ENCODE measurements at places on chromosomes 12 and 14.
A peak's percentile ranks its signal among the peaks of the same experiment; 100 is the strongest.

GRCh38 chr12:64243809-64244208, 21.7 kb upstream of the KICS2 start:
- no peaks in the 10 kb centered on the region for H3K4me1 ChIP-seq
- no peak overlapping the region for H3K4me3 ChIP-seq

DNA sequence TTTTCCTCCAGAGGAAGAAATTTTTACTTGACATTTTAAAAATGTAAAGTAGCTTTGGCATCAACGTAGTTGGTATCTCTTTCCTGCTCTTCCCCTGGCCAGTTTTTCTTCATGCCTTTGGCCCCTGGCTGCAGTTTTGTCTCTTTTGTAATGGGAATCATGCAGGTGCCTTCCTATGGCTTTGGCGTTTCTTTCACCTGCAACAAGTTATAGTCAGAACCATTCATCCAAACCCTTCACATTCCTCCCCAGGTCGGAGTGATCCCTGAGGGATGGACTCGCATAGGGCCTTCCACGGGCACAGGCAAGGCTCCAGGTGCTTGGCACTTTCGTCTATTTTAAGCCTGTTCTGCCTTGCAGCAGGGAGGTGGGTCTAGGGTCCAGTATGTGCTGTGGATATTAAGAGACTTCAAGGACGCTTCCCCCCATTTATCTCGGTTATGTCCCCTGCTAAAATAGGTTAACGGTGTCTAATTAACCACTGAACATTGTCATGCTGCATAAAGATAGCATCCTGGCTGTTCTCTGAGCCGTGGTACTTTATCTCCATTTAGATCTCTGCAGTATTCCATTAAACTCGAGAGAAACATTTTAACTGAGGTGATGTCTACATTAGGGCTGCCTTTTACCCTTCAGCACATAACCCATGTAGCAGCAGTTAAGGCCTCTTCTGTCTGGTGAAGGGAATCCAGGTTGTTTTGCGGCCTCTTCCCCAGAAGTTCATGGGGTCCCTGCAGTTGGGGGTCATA, 66.3 kb downstream of the IFT43 start:
- H3K27ac ChIP-seq = no peak overlapping the region
- H3K36me3 ChIP-seq = no peaks in the 10 kb centered on the region
- no peak overlapping the region for H3K4me3 ChIP-seq
- no peaks in the 10 kb centered on the region for H3K4me1 ChIP-seq
- DNase-seq = no peak
- H3K27me3 ChIP-seq = no peaks in the 10 kb centered on the region

- H3K36me3 ChIP-seq = no peaks in the 10 kb centered on the region
- H3K4me1 ChIP-seq = no peaks in the 10 kb centered on the region
- no peak for DNase-seq
- H3K27me3 ChIP-seq = no peaks in the 10 kb centered on the region
- no peak overlapping the region for H3K4me3 ChIP-seq
These were observed 37.0 kb upstream of the PPFIBP1 start for GRCh38 chr12:27486961-27487360.

DNA sequence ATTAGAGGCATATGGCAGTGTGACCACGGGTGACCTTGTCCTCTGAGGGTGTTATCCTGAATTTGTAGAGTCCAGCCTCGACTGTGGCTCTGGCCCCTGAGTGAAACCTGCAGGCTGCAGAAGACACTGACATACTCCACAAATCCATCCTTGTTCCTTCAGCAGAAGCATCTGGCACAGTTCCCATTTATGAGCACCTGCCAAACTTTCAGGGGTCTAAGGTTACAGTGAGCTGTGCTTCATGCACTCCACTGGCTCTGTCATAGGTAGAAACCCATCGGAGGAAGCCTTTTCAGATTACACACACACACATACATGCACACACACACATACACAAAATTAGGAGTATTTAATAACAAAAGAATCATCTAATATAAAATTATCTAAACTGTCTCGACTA, 13.6 kb upstream of the NUAK1 start:
- no peaks in the 10 kb centered on the region for H3K4me1 ChIP-seq
- no peak for DNase-seq
- H3K36me3 ChIP-seq = no peaks in the 10 kb centered on the region
- no peaks in the 10 kb centered on the region for H3K27me3 ChIP-seq
- no peak overlapping the region for H3K4me3 ChIP-seq

GRCh38 chr12:54352022-54352531, 12.2 kb downstream of the GPR84 start:
- H3K4me1 ChIP-seq = peaks cover 14% of the 10 kb centered on the region
- H3K4me3 ChIP-seq = peak overlapping the region; percentile 34

- no peaks in the 10 kb centered on the region for H3K4me1 ChIP-seq
- no peak within 1 kb of the TSS for H3K27ac ChIP-seq
- DNase-seq = no peak
- H3K27me3 ChIP-seq = no peaks in the 10 kb centered on the region
- H3K4me3 ChIP-seq = no peak within 1 kb of the TSS
- H3K36me3 ChIP-seq = no peaks in the 10 kb centered on the region
These were observed at the start of gene LACRT for GRCh38 chr12:54634795-54635194. Gene LACRT (minus strand): TSS chr12:54634895. CDS start chr12:54634841, 54 bp downstream.

GRCh38 chr12:85559127-85559526, 277.1 kb downstream of the RASSF9 start:
- H3K4me1 ChIP-seq = no peaks in the 10 kb centered on the region
- H3K27me3 ChIP-seq = no peaks in the 10 kb centered on the region
- H3K36me3 ChIP-seq = no peaks in the 10 kb centered on the region
- no peak overlapping the region for H3K4me3 ChIP-seq
- no peak for DNase-seq
- no peak overlapping the region for H3K27ac ChIP-seq

DNA sequence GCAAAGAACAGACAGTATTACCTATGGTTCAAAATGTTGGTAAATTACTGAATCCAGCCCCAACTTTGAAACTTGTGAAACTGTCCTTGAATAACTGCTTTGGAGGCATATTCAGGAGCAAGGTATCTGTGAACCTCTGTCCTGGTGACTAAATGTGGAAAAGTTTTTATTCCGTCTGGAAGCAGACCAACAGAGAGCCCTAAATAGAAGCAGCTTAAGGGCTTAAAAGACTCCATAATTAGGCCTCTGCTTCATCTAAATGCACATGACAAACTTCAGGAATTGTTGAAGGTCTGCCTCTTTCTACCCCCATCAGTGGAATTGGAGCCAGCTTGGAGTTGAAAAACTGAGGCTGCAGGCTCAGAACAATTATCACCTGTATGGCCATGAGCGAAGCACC, 276.5 kb downstream of the KCNH5 start:
- DNase-seq = no peak
- no peak overlapping the region for H3K27ac ChIP-seq
- H3K36me3 ChIP-seq = no peaks in the 10 kb centered on the region
- H3K4me3 ChIP-seq = no peak overlapping the region

DNA sequence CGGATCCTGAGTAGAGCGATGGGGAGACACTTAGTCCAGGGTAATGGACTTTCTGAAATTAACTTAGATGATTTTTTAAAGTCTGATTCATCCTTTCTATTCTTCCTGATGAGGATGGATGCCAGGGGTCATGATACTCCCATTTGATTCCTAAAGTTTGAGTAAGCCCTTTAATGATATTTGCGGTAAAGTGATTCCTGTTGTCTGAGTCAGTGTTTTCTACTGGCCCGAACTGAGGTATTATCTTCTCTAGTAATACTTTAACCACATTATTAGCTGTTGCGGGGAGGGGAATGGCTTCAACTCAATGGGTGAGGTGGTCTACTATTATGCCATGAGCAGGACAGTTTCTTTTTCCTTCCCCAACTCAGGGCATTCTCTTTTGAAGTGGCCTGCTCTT, 111.6 kb downstream of the RIN3 start:
- H3K27me3 ChIP-seq = no peaks in the 10 kb centered on the region
- peaks cover 5% of the 10 kb centered on the region for H3K36me3 ChIP-seq
- DNase-seq = no peak
- H3K4me3 ChIP-seq = no peak overlapping the region
- H3K4me1 ChIP-seq = no peaks in the 10 kb centered on the region

GRCh38 chr12:26124446-26125399, at the start of gene BHLHE41:
Gene BHLHE41 (minus strand): TSS chr12:26125037. CDS start chr12:26124779, 258 bp downstream.
- H3K4me1 ChIP-seq = peaks cover 27% of the 10 kb centered on the region
- no peaks in the 10 kb centered on the region for H3K36me3 ChIP-seq
- peak within 1 kb of the TSS; percentile 29 for H3K4me3 ChIP-seq
- H3K27ac ChIP-seq = no peak within 1 kb of the TSS
- no peak for DNase-seq

DNA sequence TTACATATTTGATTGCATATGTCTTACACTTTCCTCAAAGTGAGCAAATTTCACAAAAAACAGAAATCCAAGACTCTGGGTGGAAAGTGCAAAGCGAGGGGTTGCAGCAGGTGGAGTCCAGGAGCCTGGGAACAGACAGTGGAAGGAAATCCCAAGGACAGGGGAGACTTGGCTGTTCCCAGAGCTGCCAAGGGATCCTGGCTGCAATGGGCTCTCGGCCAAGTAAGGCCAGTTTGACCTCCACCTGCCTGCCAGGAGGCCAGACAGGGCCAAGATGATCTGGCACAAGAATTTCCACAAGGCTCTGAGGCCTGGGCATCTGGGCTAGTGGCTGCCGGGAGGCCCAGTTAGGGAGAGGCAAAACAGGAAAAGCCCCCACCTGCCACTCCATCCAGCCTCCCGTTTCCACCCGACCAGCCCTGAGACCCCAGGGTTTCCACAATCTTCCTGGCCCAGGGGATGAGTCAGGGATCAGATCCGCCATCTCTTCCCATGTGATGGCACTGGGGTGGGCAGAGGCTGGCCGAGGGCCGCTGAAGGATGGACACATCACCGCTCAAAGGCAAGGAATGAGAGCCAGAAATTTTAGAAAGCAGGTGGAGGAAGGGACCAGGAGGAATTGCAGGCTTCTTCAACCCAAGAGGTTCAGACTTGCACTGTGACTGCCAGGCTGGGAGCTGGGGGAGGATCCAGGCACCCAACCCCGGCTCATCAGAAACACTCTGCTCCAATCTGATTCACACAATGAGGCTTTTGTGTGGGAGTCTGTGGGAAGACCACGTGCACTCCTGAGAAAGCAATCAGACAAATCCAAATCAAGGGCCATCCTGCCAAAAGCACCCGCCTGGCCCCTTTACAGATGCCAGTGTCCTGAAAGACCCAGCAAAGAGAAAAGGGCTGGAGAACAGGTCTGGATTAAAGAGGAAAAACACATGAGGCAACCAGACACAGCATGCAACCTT, 16.3 kb downstream of the SCARB1 start:
- no peaks in the 10 kb centered on the region for H3K4me1 ChIP-seq
- H3K27ac ChIP-seq = no peak overlapping the region
- H3K36me3 ChIP-seq = no peaks in the 10 kb centered on the region
- H3K4me3 ChIP-seq = no peak overlapping the region

DNA sequence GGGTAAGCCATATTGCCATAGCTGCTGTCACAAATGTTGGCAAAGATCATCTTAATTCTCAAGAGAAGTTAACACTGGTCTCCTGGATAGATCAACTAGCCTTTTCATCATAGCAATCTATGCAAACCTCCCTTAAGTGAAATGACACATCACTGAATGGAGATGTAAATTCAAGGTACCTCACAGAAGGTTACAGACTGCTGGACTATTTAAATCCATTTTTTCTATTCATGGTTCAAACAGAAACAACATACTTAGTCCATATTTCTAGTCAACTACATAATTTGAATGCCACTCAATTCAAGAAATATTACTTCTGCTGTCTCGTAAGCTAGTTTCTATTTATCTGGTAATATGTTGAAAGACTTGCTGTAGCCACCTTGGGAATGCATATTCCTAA, 748.3 kb downstream of the C12orf50 start:
- H3K27ac ChIP-seq = no peak overlapping the region
- H3K4me1 ChIP-seq = no peaks in the 10 kb centered on the region
- H3K4me3 ChIP-seq = no peak overlapping the region
- no peaks in the 10 kb centered on the region for H3K36me3 ChIP-seq
- DNase-seq = no peak

- H3K4me3 ChIP-seq = no peak overlapping the region
- no peaks in the 10 kb centered on the region for H3K27me3 ChIP-seq
- H3K4me1 ChIP-seq = peaks cover 48% of the 10 kb centered on the region
- H3K36me3 ChIP-seq = no peaks in the 10 kb centered on the region
- no peak overlapping the region for H3K27ac ChIP-seq
These were observed 4.8 kb upstream of the NINJ2 start for GRCh38 chr12:668090-668481.

- no peaks in the 10 kb centered on the region for H3K36me3 ChIP-seq
- no peak overlapping the region for H3K27ac ChIP-seq
- no peaks in the 10 kb centered on the region for H3K4me1 ChIP-seq
- H3K4me3 ChIP-seq = no peak overlapping the region
- H3K27me3 ChIP-seq = no peaks in the 10 kb centered on the region
These were observed 22.5 kb downstream of the SLC38A6 start for GRCh38 chr14:61003571-61003970.

- no peaks in the 10 kb centered on the region for H3K27me3 ChIP-seq
- no peaks in the 10 kb centered on the region for H3K36me3 ChIP-seq
- no peak overlapping the region for H3K27ac ChIP-seq
- no peak overlapping the region for H3K4me3 ChIP-seq
- peaks cover 38% of the 10 kb centered on the region for H3K4me1 ChIP-seq
- DNase-seq = no peak
These were observed 33.7 kb upstream of the PPP1CC start for GRCh38 chr12:110776410-110776809.

- H3K4me3 ChIP-seq = no peak overlapping the region
- no peak overlapping the region for H3K27ac ChIP-seq
- H3K27me3 ChIP-seq = no peaks in the 10 kb centered on the region
- no peaks in the 10 kb centered on the region for H3K4me1 ChIP-seq
These were observed 67.4 kb upstream of the FBRSL1 start for GRCh38 chr12:132422381-132423043.

DNA sequence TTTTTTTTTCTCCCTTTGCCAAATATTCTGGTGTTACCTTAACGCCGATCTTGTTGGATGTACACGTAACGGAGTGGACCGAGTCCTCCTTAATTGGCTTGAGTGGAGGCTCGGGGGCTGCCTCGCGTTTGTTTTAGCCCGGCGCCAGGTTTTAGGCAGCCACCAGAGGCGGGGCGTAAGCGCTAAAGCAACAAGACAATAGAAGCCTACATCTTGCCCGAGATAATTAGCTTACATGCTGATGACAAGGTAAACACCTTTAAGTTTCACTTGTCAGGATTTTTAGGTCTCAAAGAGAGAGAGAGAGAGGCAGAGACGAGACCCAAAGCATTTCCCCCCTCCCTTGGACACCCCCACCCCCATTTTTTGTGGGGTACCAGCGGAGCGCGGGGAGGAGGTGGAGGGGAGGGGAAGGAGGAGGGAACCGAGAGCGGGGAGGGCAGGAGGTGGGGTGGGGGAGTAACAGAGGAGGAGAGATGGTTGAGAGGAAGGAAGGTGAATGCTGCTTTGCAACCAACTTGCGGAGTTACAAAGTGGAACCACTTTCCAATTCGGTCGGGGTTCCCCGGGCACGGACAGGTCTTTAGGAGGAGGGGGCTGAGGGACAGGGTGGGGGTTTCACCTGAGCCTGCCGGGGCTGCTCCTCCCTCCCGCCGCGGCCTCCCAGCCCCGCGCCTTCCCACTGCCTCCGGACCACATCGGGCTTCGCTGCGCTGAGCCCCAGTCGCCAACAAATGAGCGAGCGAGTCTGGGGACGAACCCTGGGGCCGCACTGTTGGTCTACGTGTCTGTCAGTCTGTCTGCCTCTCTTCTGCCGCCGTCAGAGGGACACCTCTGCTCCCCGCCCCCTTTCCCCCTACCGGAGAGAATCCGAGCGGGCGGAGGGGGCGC, at the start of gene NKX2-1:
TSS of gene NKX2-1 (minus strand) at position 802 of the 891 bp plus-strand sequence. CDS start at position 699, 103 bp downstream.
- H3K27ac ChIP-seq = no peak within 1 kb of the TSS
- no peaks in the 10 kb centered on the region for H3K36me3 ChIP-seq
- no peaks in the 10 kb centered on the region for H3K4me1 ChIP-seq
- no peak within 1 kb of the TSS for H3K4me3 ChIP-seq
- H3K27me3 ChIP-seq = peaks cover 10% of the 10 kb centered on the region

Measured in CD8-positive, alpha-beta memory T cell (primary cell).